ENCODE measurements at places on chromosomes 16 and 17.

DNA sequence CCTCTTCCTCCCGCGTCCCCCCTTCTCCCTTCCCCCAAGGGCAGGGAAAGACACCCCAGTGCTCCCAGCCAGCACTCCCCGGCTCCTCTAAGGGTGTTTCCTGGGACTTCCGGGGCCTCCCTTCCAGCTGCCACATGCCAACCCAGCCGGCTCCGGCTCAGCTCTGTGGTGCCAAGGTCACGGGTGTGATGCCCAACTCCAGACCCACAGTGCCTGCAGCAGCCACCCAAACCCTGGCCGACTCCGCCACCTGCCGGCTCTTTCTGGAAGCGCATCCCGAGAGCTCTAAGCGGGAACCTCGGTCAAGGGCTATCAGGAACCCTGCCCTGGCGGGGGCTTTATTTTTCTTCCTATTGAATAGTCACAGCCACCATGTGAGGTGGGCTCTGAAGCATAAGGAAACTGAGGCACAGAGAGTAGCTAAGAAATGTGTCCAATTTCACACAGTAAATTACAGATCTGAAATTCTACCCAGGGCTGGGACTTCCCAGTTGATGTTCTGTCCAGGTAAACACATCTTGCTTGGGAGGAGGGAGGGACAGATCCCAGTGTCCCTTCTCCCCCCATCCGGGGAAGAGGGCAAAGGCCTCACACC is 3.3 kb upstream of the PPP1R1B start:
- DNase-seq, result peak; percentile 85

GRCh38 chr16:57576429-57576870 is 34.0 kb downstream of the ADGRG5 start:
- peak; percentile 78 for DNase-seq

GRCh38 chr16:77197747-77198146 is 1.5 kb upstream of the SYCE1L start:
- no peak for DNase-seq

DNA sequence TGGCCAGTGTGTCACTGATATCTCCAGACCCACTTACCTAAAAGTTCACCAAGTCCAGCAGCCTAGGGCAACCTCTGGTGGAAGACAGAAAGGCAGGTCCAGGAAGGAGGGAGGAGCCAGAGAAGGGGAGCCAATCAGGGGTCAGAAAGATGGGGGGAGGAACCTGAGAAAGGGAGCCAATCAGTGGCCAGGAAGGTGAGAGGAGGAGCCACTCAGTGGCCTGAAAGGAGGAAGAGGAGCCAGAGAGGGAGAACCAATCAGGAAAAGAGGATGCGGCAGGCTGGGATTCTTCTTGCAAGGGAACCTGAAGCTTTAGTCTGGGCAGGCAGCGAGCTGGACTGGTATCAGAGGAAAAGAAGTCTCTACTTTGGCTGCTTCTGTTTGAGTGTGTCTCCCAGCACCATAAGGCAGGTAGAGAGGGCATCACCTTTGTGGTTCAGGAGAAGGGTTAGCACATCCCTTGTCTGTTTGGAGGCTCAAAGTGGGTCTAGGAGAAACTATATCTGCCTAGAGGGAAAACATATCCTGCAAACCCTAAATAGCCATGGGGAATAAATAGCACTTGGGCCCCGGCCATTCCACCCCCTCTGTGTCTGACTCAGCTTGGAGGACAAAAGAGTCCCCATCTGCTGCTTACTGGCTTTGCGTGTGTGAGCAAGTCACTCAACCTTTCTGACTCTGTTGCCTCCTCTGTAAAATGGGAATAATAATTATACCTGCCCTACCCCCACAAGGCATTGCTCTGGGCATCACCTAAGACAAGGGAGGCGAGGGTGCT is 43.4 kb upstream of the CRHR1 start:
- peak; percentile 12 for DNase-seq
